ENCODE measurements at places on chromosomes 13 and 19.

GRCh38 chr13:66659701-66660467 lies 570.3 kb downstream of the PCDH9 start:
- DNase-seq = no peak

GRCh38 chr19:19911150-19911549 lies 10.4 kb downstream of the ZNF93 start:
- DNase-seq = no peak

- no peak for DNase-seq
These were observed 102.0 kb downstream of the STARD13 start for GRCh38 chr13:33183431-33184111.

- no peak for DNase-seq
These were observed 85.2 kb downstream of the EDNRB start for GRCh38 chr13:77833331-77833863.

Data from activated gamma-delta T cell treated with anti-CD3 and anti-CD28 coated beads, Interleukin-2, amount 50 U/mL, for 16 hours (primary cell).